ENCODE measurements at places on chromosomes 3 and 15.

GRCh38 chr3:95899911-95900310 lies 914.5 kb upstream of the EPHA6 start:
- no peak for DNase-seq

DNA sequence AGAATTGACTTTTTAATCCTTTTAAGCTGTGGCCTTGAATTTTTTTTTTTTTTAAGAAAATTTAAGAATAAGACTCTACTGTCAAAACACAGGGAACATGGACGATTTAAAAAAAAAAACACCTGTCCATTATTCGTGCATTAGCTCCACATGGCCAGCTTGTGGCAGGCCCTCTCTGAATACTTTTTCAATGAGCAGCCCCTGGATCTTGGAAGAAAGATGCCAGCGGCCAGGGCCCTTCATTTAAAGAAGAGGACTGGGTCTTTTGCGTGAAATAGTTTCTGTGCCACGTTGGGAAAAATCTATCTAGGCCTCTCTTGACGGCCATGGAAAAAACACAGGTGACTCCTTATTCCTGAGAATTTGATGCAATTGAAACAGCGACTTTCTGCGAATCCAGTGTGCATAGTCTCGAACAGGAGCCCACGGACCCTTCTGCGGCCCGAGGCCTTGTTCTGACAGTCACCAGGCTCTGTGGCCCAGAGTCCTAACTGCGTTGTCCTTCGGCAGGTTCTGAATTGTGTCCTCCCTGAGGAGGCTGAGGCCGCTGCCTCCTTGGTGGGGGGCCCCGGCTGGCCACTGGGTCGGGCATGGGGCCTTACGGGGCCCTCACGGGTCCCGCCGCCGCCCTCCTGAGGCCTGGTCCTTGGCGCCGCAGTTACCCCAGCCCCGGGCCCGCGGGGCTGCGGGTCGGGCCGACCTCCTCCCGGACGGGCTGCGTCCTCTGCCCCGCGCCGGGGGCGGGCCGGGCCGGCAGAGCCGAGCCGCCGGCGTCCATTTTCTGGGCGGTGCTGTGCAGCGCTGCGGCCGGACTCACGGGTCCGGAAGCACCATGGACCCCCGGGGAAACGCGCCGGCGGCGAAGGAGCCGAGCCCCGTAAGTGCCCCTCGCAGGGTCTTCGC lies 33.5 kb downstream of the ZBTB38 start:
- no peak for DNase-seq

DNA sequence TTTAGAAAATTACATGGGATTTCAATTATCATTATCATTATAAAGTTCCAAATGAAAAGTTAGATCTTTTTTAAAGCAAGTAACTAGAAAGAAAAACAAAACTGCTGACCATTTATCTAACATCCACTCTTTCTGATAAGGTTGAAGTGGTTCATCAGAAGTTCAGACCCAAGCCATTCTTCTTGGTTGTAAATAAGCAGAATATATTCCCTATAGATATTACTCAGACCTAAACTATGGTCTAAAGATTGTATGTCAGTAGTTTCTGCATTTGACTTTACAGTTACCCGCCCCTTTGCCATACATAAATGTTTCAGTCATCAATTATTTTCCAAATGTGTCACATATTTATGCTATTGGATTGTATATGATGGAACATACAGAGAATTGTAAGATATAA lies 136.7 kb downstream of the PLOD2 start:
- no peak for DNase-seq

DNA sequence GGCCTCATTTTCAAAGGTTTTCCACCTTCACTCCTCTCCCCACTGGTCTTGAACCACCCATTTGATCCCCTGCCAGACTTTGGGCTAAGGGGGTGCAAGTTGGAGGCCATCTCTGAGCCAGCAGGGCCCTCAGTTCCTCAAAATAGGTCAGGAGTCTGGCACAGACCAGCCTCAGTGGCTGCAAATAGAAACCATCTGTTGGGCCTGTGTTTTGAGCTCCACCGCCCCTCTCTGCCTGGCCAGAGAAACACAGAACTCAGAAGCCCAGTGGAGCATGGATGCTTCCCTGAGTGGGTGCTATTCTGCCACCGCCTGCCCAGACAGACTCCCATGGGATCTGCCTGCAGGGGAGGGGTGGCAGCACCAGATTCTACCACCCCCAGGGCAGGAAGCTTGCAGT lies 56.3 kb downstream of the CORO2B start:
- DNase-seq = peak; percentile 33

All from NCI-H446 (cell line).